ENCODE measurements at places on chromosomes 3 and 15.

- peak; percentile 85 for DNase-seq
Observed at GRCh38 chr15:78000091-78000926, 77.2 kb downstream of the TBC1D2B start.

GRCh38 chr15:66893294-66893693 lies 172.1 kb upstream of the SMAD3 start:
- DNase-seq = peak; percentile 15

GRCh38 chr15:68481321-68481720 lies 49.4 kb upstream of the ITGA11 start:
- DNase-seq = no peak

DNA sequence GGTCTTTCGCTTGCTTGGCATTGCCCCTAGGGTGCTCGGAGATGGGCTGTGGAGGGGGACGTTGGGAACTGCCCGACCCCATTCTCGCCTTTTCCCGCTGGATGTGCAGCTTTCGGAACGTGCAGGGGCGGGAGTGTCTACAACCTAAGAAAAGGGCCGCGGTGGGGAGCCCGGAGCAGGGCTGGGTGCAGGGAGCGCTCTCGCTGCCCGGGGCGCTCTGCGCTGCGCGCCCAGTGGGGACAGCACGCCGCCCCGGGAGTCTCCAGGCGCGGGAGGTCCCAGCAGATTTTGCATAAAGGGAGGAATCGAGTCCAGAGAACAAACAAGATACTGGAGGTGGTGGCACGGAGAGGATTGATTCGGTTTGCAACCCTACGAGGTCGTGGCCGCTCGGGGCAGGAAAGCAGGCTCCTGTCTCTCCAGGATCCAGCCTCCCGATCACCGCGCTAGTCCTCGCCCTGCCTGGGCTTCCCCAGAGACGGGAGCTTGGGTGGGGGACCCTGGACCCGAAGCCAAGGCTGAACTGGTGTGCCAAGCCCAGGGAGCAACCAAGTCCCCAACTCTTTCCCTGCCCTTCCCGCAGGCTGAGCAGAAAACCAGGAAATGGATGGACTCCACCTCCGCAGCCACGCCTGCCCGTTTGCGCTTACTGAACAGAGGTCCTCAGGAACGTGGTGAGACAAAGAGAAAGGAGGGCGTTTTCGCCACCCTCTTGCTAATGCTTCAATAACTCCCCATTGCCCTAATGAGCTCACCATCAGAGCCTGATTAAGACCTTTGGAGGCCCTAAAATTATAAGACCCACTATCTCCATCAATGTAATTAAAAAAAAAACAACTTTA lies 59.7 kb downstream of the NOX5 start:
- DNase-seq = no peak

- no peak for DNase-seq
Observed at GRCh38 chr3:51706021-51706485, 815 bp upstream of the GRM2 start.

- DNase-seq = no peak
Observed at GRCh38 chr3:143124601-143125520, 5.3 kb downstream of the CHST2 start.

- DNase-seq = no peak
Observed at GRCh38 chr15:77622209-77622933, 10.3 kb downstream of the LINGO1 start.

- DNase-seq = no peak
Observed at GRCh38 chr3:102193255-102193654, 241.6 kb upstream of the ZPLD1 start.
